T follicular helper cell (primary cell): ENCODE measurements at places on chromosomes 7 and 10.

GRCh38 chr10:112362833-112363232 lies 11.1 kb upstream of the ACSL5 start:
- no peak for DNase-seq

DNA sequence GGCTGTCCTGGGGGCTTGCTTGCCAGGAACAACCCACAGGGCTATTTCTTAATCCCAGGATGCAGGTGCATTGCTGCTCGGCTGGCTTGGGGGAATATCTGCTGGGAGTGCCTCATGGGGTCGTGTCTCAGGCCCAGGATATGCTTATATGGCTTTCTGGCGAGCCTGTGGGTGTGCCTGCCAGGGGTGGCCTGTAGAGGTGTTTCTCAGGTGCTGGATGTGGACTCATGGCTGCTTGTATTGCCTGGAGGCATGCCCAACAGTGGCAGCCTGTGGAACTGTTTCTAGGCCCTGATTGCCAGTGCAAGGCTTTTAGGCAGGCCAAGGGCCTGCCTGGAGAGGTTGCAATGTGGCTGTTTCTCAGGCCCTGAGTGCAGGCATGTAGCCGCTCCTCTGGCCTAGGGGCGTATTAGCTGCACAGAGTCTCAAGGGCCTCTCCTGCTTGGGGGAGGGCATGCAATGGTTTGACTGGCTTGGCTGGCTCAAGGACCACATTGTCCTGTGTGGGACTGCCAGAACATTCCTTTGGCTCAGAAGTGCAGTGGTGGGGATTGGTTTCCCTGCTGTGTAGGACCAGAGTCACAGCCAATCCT lies 202.1 kb downstream of the ATRNL1 start:
- no peak for DNase-seq

GRCh38 chr7:141263508-141263907 lies 189.6 kb downstream of the TMEM178B start:
- DNase-seq = no peak

GRCh38 chr10:12511651-12512050 lies 162.3 kb downstream of the CAMK1D start:
- DNase-seq = no peak

DNA sequence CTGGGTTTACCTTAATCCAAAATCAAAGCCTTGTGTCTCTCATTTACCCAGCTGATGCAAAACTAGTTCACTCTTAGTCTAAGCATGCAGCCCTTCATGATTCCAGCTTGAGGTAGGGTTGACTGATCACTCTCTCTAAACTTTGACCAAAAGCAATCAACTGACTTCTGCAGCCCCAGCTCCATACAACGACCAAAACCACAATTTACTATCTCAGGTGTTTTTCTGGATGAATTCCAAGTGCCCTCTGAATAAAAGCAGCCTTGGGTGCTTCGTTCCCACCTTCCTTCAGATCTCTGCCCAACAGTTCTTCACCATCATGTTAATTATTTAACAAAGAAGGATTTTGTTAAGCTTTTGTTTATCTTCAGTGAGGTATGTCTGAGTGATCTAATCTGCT lies 62.6 kb downstream of the CCDC6 start:
- DNase-seq = no peak

DNA sequence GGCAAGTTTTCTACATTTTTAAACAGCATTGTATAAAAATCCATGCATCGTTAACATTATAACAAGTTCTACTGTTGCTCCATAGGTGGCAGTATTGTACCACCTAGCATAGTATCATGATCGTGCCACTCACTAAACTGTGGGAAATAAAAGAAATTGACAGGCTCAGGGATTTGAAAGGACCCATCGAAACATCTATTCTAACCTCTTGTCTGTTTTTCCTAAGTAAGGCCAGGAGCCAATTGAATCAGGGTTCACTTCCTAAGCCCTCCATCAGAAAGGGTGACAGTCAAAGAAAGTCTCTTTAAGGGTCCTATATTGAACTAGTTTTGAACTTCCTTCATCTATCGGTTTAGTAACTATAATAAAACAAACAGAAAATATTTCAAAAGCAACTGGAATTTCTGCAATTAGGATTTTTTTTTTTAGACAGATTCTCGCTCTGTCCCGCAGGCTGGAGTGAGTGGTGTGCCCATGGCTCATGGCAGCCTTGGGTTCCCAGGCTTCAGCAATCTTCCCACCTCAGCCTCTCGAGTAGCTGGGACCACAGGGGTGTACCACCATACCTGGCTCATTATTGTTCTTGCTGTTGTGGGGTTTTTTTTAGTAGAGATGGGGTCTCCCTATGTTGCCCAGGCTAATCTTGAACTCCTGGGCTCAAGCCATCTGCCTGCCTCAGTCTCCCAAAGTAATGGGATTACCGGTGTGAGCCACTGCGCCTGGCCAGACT lies 9.4 kb downstream of the HACD1 start:
- no peak for DNase-seq

- DNase-seq = no peak
Observed at GRCh38 chr7:70317356-70317755, 719.1 kb downstream of the AUTS2 start.

- no peak for DNase-seq
Observed at GRCh38 chr7:44867073-44867995, 18.0 kb downstream of the PURB start.

GRCh38 chr7:81462672-81463071 lies 307.2 kb downstream of the HGF start:
- DNase-seq = no peak

- DNase-seq = no peak
Observed at GRCh38 chr7:142669074-142669654, 80.1 kb upstream of the PRSS1 start.

GRCh38 chr7:2104107-2104710 lies 128.5 kb downstream of the MAD1L1 start:
- DNase-seq = peak; percentile 41

- DNase-seq = no peak
Observed at GRCh38 chr7:875051-875450, 1.3 kb upstream of the GET4 start.

DNA sequence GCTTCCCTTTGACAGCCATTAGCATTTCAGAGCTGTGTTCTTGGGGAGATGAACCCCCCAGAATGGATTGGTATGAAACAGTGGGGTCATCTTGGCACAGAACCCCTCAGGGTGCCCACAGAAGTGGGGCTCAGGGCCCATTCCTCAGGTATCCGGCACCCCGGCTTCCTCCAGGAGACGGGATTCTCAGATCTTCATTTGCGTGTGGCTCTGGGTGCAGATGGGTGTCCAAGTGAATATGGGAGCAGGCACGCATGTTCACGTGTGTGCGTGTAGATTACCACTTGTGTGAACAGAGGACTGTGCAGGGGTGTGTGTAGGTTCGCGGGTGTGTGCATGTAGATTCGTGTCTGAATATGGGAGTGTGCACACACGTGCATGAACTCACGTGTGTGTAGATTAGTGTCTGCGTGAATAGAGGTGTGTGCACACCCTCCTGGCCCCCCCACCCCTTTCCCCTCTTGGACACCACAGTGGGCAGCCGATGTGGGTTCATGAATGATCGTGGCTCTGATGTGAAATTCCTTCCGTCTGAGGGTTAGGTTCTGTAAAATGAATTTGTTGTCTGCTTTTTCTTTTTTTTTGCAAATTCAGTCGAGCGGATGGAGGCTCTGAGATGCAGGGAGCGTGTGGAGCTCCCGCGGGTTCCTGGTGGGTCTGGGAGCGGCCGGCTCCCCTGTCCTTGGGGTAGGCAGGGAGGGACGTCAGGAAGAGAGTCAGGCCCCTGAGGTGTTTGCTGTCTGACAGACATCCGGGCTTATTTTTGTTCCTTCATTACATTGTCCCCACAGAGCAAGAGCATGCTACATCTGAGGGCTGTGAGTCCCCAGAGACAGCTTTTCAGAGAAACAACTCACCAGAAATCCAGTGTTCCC lies 7.4 kb downstream of the ELFN1 start:
- DNase-seq = no peak

DNA sequence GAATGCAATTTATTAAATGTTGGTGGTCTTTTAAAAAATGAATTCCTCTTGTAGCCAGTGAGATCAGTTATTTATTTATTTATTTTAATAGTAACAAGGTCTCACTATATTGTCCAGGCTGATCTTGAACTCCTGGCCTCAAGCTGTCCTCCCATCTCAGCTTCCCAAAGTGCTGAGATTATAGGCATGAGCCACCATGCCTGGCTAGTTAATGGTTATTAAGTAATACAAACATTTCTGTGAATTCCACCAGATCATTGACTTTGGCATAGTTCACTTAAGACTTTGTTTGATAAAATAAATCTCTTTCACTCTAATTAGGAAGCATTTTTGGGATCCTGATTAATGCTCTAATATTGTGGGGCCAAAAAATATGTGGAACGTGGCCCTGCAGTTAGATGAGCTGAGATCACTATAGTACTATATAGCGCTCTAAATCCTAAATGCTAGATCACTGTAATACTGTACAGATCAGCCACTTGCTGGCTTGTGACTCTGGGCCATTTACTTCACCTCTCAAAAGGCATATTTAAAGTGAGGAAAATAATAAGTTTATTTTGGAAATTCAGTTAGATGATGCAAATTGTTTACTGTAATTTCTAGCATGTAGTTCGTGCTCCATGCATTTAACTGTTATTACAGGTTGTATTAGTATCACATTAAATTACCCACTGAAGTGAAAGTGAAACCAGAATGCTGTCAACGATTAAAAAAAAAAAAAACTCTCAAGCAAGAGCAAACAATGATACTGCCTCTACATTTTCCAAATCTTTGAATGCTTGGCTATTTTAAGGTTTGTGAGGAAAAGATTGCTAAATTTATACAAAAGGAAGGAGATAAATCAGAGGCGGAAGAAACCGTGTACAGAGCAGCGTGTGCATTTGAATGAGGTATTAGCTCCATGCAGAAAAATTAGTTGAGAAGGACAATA lies 15.9 kb upstream of the FAS start:
- no peak for DNase-seq

- DNase-seq = no peak
Observed at GRCh38 chr7:48366096-48366495, 194.8 kb downstream of the ABCA13 start.

DNA sequence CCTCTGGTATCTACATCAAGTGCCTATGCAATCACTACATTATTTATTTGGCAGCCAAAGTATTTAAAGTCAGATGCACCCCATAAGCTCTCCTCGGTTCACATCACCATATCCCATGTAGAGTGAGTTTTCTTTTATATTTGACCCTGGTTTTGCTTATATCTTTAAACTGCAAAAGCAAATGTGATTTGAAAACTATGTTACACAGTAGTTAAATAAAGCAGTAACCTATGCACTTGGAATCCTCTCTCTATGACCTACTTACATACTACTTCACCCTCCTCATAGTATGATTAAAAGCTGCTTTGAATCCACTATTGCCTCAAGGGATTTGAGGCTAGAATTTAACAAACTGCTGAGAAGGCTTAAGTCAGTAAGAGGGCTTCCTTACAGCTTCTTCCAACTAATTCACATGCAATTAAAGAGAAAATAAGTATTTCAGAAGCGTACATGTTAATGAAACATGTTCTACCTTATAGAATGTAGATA lies 2.2 kb upstream of the CELF2 start:
- no peak for DNase-seq

- no peak for DNase-seq
Observed at GRCh38 chr10:93875032-93875358, 18.8 kb upstream of the SLC35G1 start.

- DNase-seq = peak; percentile 49
Observed at GRCh38 chr10:47340608-47341170, 7.5 kb upstream of the RBP3 start.

DNA sequence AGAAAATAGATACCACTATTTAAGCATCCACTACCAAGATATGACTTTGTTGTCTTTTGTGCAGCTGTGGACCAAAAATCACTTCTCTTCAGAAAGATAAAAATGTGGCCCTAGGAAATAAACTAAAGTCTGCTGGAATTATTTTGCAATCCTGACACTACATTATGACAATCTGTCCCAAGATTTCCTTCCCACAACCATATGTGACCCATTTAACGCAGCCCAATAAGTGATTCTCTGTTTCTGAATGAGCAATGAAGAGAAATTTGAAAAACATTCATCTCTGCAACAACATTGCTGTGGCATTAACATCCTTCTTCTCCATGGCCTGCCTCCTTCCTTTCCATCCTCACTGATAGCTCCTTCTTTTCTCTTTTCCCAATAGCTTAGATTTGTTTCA lies 212.0 kb downstream of the TSPAN12 start:
- DNase-seq = no peak

GRCh38 chr7:85566095-85566794 lies 379.4 kb upstream of the SEMA3D start:
- no peak for DNase-seq

DNA sequence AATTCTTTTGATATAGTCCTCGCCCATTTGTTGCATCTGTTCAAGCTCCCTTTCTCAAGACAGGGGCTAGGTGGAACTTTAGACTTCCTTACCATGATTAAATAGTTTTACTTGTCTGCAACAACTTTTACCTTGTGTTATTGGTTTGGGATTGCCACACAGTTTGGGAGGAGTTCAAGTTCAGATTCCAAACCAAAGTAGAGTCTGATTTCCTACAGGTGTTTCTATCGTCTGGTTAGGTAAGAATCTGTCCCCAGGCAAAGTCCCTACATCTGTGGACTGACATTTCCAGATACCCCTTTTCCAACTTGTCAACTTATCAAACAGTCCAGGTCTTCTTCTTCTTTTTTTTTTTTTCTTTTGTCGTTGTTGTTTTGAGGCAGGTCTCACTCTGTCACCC lies 93.1 kb downstream of the LRGUK start:
- DNase-seq = no peak

DNA sequence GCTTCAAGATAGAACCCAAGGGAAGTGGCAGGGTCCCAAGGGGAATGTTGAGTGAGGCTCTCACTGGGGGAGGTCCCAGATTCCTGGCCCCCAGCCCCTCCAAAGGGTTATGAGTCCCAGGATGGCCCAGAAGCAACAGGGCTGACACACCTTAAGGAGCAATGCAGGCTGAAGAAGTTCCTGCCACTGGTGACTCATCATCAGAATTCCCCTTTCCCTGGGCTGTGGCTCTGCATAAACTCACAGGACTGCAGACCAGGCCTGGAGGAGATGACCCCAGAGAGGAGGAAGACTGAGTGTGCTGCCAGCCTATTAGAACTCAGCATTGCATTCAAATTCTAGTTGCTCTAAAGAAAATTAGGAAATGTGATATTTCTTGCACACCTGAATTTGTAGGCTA lies 126.7 kb downstream of the DPP6 start:
- DNase-seq = no peak

DNA sequence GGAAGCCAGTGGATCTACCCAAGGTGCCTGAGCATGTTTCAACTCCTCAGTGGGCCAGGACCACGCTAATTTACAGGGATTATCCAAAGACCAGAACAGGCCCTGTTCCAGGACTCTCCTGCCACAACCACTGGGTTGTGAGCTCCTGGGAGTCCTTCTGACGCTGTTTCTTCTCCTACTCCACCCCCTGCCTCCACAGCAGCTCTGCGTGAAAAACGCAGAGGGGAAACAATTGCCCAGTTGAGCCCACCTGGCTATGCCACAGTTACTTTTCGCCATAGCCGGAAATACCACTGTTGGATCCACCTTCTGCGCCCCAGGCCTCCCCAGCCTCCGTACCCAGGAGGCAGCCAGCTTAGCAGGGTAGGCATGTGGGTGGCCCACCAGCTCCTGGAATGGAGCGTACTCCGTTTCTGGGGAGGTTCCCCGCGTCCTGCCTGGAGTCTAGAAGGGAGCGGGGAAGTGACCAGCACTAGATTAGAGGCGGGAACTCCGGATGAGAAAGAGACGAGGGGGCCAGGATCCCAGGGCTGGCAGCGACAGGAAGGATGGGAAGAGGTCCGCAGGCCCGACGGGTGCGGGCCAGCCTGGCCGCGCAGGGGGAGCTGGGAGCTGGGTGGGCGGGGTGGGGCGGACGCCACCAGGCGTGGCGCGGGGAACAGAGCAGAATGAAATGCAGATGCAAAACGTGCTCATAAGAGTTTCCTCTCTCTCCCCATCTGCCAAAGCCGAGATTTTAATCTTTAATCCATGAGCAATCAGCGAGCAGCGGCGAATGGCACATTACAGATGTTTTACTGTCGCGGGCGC lies 32.1 kb upstream of the PAX2 start:
- no peak for DNase-seq
